ENCODE measurements at places on chromosomes 16 and 17.

GRCh38 chr16:57371494-57372371, 557 bp upstream of the CX3CL1 start:
- DNase-seq: no peak

DNA sequence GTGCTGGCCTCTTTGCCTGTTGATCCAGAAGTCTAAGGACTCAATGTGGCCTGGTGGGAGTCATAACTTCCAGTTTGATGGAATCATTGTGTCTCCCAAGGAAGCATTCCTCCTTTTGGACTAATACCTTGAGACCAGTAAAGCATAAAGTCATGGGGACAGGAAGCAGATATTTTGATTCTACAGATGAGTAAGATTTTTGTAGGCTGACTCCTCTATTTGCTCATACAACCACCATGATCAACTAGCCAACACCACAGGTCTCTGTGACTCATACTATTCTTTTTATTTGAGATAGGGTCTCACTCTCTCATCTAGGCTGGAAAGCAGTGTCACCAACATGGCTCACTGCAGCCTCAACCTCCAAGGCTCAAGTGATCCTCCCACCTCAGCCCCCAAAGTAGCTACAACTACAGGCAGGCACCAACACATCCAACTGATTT, 6.2 kb downstream of the MT2A start:
- peak; percentile 42 for DNase-seq

DNA sequence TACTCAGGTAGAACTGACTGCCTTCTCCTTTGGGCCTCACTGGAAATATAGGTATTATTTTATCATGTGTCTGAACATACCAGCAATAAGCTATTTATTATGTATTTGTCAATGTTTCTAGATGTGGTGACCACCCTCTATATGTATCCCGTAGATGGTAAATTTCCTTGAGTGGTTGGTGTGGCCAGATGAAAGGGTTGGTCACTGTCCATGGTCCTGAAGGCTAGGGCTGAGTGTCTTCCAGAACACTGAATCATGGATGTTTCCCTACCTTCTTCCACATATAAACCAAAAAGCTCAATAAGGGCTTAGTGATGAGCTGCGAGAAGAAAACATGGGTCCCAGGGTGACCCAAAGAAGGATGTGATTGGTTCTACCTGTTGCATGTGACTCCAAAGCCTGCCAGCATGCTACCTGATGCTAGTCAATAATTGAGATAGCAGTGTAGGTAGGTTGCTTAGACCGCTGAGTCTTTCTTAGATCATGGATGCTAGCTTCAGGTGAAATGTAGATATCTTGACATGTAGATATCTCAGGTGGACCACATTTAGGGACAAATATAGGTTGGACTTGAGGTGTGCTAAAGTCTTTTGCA, 150.3 kb downstream of the ASIC2 start:
- peak; percentile 31 for DNase-seq

GRCh38 chr17:8469964-8470363, 34.3 kb downstream of the NDEL1 start:
- DNase-seq: no peak

- no peak for DNase-seq
These were observed 23.8 kb upstream of the KIFC3 start for GRCh38 chr16:57826052-57826451.

- DNase-seq: no peak
These were observed 4.0 kb upstream of the BRD7 start for GRCh38 chr16:50372611-50373344.

- no peak for DNase-seq
These were observed 19.2 kb downstream of the GJD3 start for GRCh38 chr17:40345161-40345993.

GRCh38 chr17:22373911-22374310, 681.6 kb downstream of the KCNJ18 start:
- DNase-seq: no peak

- DNase-seq: no peak
These were observed 239.5 kb upstream of the IRX3 start for GRCh38 chr16:54526087-54526486.

- no peak for DNase-seq
These were observed 24.8 kb upstream of the SLC25A19 start for GRCh38 chr17:75313941-75314551.

DNA sequence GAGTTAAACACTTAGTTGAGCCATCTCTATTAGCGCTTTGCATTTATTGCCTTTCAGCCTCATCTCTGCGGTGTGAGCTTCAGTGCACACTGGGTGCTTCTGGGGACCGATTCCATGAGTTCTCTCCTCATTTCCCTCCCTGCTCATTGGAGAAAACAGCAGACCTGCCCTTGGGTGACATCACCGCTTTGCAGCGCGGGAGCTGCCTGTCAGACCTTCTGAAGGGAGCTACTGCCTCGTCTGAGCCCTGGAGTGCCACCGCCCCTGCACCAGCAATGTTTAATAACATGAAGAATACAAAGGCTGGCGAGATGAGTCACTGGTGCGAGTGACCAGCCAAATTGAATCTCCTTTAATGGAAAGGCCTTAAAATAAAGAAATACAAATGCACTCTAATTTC, 30.2 kb upstream of the CPPED1 start:
- no peak for DNase-seq

DNA sequence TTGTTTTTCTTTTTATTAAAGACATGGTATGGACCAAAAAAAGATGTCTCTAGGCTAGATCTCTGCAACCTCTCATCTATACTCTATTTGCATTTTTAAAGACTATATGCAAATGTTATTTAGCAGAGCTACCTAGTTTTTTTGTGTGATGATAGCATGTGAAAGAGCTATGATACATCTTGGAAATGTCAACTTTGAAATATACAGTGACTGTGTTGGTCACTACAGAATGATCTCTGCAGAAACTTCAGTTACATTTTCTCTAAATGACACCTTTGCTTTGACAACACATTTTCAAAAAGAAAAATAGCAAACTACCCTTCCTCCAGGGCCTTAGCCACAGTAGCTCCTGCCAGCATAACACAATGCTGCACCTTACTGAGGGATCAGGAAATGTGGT, 86.6 kb downstream of the PRKCB start:
- no peak for DNase-seq

GRCh38 chr16:23124315-23124714, 24.9 kb downstream of the USP31 start:
- peak; percentile 60 for DNase-seq

GRCh38 chr17:40565769-40566409, 617 bp upstream of the CCR7 start:
- DNase-seq: no peak

DNA sequence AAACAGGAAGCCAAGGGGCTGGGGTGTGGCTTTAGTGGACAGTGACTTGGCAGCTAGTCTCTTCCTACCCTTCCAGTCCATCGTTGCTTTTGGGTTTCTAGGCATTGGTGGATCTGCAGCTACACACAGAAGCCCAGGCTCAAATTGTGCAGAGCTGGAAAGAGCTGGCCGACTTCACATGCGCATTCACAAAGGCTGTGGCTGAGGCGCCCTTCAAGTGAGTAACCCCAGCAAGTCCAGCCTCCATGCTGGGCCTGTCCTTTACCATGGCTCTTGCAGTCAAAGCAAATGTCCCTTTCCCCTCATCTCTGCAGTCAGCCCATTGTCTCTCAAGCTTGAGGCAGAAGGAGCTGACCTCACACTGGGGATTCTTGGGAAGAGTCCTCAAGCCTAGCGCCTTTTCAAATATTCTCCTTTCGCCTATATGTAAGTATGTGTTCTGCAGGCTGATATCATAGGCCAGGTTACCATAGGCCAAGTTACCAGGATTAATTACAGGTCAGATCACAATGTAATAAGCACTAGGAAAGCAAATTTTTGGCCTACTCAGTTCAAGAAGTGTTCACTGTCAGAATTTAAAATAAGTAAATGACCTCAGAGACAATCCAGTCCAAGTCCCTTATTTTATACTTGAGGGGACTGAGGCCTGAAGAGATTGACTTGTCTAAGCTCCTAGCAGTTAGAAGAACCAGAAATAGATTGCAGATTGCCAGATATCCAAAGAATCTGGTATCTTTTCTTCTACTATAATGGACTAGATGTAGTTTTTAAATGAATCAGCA, 6.5 kb downstream of the EME1 start:
- DNase-seq: no peak

GRCh38 chr17:69608141-69608540, 193.6 kb downstream of the MAP2K6 start:
- DNase-seq: no peak

- no peak for DNase-seq
These were observed 67.6 kb upstream of the ANKFN1 start for GRCh38 chr17:56085576-56086267.

DNA sequence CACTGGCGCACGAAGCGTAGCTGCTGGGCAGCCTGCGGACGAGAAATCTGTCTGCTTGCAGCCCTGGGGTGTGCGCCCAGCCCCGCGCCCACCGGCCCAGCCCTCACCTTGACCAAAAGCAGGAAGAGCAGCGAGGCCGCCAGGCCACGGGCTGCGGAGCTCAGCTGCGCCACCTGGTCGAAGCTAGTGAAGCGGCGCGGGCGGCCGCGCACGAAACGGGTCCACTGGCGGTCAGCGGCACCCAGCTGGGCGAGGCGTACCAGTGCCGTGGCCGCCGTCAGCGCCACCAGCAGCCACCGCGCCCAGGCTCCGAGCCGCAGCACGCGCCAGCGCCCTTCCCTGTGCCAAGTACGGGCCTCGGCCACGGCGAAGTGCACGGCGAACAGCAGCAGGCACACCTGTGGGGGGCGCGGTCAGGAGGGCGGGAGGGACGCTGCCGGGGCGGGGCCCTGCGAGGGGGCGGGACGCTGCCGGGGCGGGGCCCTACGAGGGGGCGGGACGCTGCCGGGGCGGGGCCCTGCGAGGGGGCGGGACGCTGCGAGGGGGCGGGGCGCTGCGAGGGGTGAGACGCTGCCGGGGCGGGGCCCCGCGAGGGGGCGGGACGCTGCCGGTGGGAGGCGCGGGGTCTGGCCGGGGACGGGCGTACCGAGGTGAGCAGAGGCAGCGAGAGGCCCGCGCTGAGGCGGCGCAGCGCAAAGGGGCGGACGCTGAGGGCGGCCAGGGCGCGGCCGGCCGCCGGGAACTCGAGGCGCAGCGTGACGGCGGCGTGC, 43.2 kb downstream of the TSC2 start:
- DNase-seq: peak; percentile 22

DNA sequence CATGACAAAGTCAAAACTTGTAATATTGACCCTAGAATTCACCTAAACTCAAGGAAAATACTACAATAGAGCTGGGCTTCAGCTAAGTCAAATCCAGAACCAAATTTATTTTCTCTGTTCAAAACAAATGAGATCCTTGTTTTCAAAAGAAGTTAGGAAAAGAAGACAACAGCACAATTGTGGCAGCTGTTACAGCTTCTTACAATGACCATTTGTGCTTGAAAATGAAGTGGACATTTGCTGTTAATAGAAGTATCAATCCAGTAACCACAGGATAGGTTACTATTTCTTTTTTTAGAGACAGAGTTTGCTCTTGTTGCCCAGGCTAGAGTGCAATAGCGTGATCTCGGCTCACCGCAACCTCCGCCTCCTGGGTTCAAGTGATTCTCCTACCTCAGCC, 44.4 kb downstream of the APPBP2 start:
- DNase-seq: no peak

GRCh38 chr17:62206550-62206949, 141.5 kb upstream of the MED13 start:
- DNase-seq: peak; percentile 31

GRCh38 chr17:27320222-27320560, 26.3 kb downstream of the WSB1 start:
- no peak for DNase-seq

- DNase-seq: no peak
These were observed 128.7 kb downstream of the C16orf78 start for GRCh38 chr16:49502136-49502881.

DNA sequence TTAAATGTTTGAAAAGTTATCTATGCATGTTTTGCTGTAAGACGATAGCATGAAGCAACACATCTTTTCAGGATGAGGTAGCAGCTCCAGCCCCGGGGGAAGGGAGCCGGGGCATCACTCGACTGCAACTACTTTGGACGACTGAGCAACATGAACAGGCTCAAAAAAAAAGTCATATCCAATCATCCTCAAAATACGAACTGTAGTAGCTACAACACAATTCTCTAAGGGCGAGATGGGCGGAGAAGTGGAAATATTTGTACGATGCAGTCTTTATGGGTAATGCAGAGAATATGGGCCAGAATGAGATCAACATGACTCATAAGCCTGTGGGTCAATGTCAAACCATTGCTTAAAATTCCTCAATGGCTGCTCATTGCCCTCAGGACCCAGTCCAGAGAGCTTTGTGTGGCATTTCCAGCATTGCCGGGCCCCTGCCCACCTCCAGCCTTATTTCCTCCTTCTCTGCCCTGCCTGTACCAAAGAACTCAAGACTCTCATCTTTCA, 17.7 kb upstream of the SMURF2 start:
- peak; percentile 77 for DNase-seq

GRCh38 chr17:2292100-2292499, 11.5 kb downstream of the SMG6 start:
- DNase-seq: no peak

DNA sequence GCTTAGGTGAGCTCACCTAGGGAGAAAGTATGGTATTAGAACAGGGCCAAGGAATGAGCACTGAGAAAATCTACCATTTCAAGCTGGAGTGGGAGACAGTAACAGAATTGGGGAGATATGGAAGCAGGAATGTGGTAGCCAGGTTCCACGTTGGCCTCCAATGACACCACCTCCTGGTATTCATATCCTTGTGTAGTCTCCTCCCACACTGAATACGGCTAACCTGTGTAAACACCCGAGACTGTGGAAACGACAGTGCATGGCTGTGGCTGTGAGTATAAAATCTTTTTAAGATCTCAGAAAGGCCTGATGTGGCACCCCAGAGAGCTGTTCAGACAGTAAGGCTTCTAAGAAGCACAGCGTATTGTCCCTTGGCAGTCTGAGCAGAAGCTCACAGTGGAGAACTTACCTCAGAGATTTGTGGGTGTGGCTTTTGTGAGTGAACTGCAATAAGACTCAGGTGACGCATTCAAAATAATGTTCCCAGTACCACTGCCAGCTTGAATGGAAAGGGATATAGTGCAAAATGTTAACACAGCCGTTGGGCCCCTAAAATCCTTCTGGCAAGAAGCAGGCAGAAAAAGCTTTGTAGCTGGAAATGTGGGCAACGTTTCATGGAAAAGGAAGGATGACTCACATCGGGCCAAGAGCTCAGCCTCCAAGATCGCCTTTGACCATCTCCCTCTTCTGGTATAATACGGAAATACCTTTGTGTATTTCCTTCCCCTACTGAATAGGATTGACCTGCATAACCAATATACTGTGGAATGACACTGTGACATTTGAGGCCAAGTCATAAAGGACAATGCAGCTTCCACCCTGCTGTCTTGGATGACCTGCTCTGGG, 14.4 kb downstream of the SDR42E1 start:
- peak; percentile 78 for DNase-seq

DNA sequence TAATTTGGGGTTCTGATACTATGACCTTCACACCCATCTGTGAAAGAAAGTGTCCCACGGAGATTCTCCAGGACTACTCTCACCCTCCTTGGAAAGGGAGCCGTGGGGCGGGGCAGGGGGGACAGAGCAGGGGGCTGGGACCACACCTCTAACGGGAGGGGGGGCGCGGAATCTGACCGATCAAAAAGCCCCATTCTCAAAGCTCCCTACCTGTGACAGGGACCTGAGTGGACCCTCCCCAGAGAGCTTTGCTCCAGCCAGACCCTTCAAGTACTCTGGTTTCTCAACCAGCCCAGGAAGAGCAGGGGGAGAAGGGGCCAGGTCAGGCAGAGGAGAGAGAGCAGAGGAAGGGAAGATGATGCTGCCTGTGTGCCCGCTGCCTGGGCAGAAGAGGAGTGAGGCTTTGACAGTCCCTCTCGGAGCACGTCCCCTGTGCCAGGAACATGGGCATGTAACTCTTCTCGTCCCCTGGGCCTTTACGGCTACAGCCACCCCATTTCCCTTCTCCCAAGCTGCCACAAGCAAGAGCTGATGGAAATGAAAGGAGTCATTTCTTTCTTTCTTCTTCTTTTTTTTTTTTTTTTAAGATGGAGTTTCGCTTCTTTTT, 682 bp downstream of the XAF1 start:
- peak; percentile 24 for DNase-seq

Measured in fibroblast of villous mesenchyme (primary cell).